Caki2 (cell line): ENCODE measurements at places on chromosomes 7 and 10.

DNA sequence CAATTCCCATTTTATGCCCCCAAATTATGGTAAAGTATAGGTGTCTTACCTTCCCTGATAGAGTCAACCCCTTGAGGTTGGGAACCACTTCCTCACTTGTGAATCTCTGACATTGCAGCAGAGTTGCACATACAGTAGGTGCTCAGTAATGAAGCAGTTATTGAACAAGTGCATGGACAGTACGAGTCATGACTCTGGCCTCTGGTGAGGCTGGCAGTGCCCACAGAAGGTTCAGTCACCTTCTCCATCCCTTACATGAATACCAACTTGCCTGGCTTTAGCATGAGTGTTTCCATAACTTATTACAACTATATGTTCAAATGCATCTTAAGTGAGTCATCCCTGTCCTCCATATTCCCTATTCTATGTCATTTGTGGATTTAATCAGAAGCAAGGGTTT lies 340.0 kb downstream of the ELMO1 start:
- no peak for DNase-seq

DNA sequence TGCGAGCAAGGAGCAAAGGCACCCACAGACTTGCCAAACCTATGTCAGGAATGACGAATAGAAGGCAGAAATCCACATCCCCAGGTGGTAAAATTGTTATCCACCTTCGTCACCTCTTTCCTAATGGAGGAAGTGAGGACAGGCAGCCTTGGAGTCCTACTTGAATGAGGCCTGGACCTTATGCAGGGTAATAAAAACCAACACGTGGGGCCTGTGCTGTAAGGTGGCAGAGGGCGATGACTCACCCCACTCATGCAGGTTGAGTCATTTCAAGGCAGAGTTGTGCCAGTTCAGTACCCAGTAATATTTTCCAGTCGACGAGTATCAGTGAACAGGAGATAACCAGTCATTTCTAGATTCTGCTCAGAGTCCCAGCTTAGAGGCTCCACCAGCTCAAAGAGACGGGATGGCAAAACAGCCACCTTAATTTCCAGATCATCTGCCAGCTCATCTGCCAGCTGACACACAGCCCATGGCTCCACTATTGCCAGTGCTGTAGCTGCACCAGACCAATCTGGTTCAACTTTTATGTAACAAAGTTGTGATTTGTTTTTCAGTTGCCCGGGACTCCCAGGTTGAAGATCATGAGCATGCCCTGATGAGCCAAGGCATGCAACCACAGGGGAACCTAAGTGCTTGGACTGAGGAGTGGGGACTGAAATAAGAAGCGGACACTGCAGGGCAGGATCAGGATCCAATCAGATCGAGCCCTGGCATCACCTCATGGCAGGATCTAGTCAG lies 176.2 kb upstream of the ITGB1 start:
- peak; percentile 100 for DNase-seq

DNA sequence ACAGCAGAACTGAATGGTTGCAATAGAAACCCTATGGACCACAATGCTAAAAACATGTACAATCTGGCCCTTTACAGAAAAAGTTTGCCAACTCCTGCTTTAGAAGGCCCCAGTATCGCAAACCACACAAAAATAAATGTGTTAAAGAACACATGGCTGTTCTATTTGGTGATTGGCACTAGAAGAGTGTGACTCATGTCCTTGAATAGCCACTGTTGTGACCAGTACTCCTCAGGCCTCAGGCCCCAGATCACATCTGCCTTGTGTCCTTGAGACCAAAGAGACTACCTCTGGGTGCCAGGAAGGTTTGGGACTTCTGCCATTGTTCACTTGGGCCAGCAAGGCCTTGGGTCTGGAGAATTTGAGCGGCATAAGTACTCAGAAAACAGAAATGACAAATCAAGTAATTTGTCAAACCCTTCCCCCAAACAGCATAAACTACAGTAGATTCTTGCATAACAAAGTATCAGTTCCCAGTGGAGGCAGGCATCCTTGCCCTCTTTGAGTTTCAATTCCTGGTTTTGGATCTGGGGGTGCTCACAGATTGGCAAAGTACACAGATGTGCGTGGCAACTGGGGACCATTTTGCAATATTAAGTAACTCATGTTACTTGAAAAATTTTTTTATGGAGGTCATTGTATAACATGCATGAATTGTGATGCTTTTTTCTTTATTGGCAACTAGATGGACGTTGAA lies 50.2 kb downstream of the MTURN start:
- DNase-seq, result no peak

DNA sequence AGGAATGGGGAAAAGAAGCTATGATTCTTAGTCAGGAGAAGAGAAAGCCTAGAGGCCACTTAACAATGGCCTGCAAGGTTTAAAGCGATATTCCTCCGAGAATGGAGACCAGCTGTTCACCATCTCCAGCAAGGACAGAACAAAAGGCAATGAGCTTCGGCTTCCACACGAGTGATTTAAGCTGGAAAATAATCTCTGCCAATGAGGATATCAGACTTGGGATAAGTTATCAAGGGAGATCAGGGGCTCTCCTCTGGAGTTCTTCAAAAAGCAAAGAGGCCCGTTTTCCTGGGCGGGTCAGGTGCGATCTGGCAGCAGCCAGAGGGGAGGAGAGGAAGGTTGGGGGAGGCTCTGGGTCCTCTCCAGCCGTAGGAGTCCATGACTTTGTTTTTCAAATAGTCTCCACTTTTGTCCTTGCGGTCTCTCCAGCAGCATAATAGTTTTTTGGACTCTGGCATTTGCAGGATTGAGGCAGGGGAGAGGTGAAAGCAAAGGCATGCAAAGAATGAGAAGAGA lies 211.3 kb downstream of the SKIDA1 start:
- DNase-seq, result no peak
